ENCODE measurements at places on chromosomes 2 and 18.
A peak's percentile ranks its signal among the peaks of the same experiment; 100 is the strongest.

GRCh38 chr2:169158874-169159273, 89.5 kb downstream of the DHRS9 start:
- DNase-seq: no peak

DNA sequence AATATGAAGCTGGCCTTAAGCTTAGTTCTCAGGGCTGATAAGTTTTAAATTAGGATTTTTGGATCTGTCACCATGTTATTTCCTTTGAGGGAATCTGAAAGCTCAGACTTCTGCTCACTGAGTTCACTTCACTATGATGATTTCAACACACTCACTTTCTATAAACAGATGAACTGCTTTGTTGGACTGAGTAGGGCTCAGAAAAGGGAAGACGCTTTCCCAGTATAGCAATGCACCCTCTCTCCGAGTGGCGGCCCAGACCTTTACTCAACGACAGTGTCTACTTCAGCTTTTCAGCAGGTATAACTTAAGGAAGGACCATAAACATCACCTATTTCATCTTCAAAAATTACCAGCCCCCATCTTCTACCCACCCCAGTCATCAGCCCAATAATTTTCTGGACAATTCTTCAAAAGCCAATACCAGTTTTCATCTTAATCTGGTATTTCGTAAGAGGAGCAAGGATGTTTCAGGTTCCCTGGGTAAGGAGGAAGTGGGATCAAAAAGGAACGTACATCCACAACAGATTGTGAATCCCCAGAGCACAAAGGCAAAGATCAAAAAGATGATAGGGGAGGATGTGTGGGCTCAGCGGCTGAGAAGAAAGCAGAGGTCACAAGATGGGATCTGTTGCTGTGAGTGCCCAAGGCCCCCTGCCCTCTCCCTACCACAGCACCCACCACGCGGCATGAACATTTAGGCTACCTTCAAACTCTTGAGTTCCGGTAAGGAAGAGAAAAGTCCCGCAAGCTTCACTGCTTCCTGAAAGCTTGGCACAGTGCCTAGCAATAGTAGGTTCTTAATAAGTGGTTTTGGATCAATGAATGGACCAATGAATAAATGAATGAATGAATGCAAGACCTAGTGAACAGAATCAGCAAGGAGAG, 41.9 kb downstream of the LPIN2 start:
- DNase-seq: no peak

GRCh38 chr18:79139206-79139605, 70.0 kb downstream of the ATP9B start:
- DNase-seq: no peak

DNA sequence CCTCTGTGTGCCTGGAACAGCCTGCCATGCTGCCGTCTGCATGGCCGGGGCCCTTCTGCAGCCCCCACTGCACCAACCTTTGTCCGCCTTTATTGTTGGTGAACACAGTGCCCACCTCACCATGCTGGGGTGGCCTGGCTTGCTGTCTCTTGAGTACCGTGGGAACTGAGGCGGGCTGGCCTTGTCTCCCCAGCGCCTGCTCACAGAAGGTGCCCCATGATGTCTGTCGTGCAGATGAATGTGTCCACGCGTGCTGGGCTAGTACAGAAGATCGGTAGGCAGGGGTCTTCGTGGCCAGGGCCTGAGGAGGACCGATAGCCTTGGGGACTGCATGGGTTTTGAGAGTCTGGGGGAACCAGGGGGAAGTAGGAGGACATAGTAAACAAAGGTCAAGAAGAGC, 242.4 kb downstream of the LDLRAD4 start:
- no peak for DNase-seq

- DNase-seq: peak; percentile 27
These were observed 46.1 kb downstream of the SOWAHC start for GRCh38 chr2:109660046-109660860.

GRCh38 chr2:104415284-104415683, 438.6 kb upstream of the POU3F3 start:
- no peak for DNase-seq
